Stomach (tissue), 19 donors: ENCODE measurements at places on chromosomes 6 and 20. TPM values are rescaled to one million over a fixed set of nuclear protein-coding genes. Genes with fewer than 3 reads are reported as not detected.

Gene CCN6
- polyA plus RNA-seq, result not detected

Gene MYL9
- 101 TPM for polyA plus RNA-seq

- DNase-seq, result peak; percentile 67
- H3K4me1 ChIP-seq, result peaks cover 9% of the 10 kb centered on the region
- no peak overlapping the region for H3K27ac ChIP-seq
- H3K36me3 ChIP-seq, result peaks cover 89% of the 10 kb centered on the region
- no peaks in the 10 kb centered on the region for H3K27me3 ChIP-seq
Observed at GRCh38 chr20:58698741-58699622, 6.4 kb downstream of the NPEPL1 start.

DNA sequence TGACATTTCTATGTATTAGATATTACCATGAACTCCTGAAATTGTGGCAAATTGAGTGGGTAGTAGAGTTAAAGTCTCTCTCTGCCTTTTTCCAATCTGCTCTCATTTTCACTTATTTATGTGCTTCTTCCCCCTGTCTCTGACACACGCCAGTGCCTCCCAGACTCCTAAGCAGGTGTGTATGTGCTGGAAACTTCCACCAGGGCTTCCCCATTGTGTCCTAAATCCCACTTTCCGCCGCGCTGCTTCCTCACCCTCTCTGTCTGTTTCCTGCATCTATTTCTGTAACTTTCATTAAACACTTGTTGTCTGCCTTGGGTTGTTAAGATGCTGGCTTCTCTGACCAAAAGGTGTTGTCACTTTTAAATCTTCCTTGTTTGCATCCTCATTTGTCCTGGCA lies 97.6 kb upstream of the HDGFL1 start:
- H3K36me3 ChIP-seq, result no peaks in the 10 kb centered on the region
- DNase-seq, result peak; percentile 12
- H3K27me3 ChIP-seq, result no peaks in the 10 kb centered on the region

DNA sequence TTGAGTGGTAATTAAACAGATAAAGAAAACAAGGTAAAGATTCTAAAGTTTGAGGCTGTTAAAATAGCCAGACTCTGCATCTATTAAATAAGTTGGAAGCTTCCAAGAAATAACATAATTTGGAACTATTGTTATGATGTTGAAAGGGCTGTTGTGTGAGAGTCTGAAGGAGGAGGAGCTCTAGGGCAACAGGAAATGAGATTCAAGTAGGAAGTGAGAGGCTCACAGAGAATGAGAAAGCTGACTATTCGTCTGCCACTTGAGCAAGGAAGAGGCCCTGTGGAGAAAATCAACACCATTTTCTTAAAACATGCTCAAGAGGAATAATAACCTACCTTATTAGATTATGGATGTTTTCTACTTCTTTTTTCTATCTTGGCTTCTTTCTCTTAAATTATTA lies 185.2 kb downstream of the SLC24A3 start:
- H3K4me3 ChIP-seq, result no peak overlapping the region
- H3K4me1 ChIP-seq, result no peaks in the 10 kb centered on the region
- H3K27ac ChIP-seq, result no peak overlapping the region

- no peaks in the 10 kb centered on the region for H3K36me3 ChIP-seq
- H3K27me3 ChIP-seq, result no peaks in the 10 kb centered on the region
- H3K4me3 ChIP-seq, result no peak overlapping the region
- peaks cover 6% of the 10 kb centered on the region for H3K4me1 ChIP-seq
Observed at GRCh38 chr6:125797120-125797885, 6.5 kb downstream of the NCOA7 start.

DNA sequence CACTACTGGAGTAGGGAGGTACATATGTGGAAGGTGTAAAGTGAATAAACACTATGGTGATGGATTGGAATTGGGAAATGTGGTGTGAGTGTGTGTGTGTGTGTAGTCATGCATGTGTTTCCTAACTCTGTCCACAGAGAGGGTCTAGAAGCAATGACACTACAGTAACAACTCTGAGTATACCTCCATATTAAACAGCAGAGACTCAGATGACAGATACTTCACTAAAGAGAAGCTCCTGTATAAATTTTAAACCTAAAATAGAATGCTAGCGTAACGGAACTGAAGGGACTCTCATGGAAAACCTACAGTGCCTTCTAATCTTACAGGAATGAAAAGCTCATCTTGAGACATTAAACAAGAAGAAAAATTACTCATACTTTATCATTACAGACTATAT lies 150.5 kb downstream of the SLC16A10 start:
- no peak overlapping the region for H3K27ac ChIP-seq
- DNase-seq, result no peak
- H3K27me3 ChIP-seq, result no peaks in the 10 kb centered on the region
- H3K36me3 ChIP-seq, result no peaks in the 10 kb centered on the region

DNA sequence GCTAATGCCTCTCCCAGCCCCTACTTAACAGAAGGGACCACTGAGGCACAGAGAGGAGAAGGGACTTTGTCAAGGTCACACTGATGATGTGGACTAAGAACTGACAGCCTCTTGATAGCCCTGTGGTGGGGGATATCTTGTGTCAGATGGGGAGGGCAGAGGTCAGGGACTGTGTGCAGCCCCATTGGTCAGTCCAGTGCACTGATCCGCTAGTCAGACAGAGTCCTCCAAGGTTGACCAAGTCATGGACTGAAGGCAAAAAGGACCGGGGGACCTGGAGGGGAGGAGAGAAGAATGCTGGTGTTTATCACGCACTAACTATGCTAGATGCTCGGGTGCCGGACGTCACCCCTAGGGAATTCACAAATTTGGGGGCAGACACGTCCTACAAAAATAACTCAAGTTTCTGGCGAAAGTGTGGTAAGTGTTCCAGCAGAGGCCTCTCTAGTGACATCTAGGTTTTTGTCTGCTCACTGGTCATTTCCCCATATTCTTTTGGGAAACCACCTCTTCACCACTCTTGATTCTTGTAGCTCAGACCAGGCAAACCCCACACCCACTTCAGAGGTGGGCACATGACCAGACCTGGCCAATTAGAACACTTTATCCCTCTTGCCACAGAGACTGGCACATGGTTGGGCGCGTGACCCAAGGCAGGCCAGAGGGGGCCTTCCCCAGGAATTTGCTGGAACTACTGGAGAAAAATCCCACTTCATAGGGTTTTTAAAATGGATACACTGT lies 21.0 kb downstream of the TCF15 start:
- no peak overlapping the region for H3K27ac ChIP-seq
- no peaks in the 10 kb centered on the region for H3K36me3 ChIP-seq
- H3K4me1 ChIP-seq, result no peaks in the 10 kb centered on the region
- H3K27me3 ChIP-seq, result no peaks in the 10 kb centered on the region

GRCh38 chr20:9402141-9402540 lies 112.2 kb upstream of the LAMP5 start:
- H3K4me1 ChIP-seq, result no peaks in the 10 kb centered on the region
- no peak overlapping the region for H3K27ac ChIP-seq
- no peak for DNase-seq
- peaks cover 3% of the 10 kb centered on the region for H3K36me3 ChIP-seq

DNA sequence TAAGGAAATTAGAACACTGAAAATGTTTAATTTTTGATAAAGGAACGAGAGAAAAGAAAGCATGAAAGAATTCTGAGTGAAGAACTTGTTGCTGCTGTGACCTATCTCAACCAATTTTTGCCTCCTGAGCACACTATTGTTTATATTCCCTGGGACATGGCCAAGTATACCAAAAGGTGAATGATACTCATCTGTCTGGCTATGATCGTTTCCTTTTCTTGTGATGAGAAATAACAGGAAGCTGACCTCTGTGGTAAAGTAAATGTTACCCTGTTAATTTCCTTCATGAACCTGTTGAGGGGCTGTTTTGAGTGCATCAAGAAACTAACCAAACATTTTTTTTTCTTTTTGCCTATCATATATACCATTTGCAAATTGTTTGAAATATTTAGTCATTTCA lies 69.1 kb downstream of the FIG4 start:
- no peaks in the 10 kb centered on the region for H3K36me3 ChIP-seq
- H3K4me3 ChIP-seq, result no peak overlapping the region

- no peak overlapping the region for H3K4me3 ChIP-seq
- H3K36me3 ChIP-seq, result no peaks in the 10 kb centered on the region
- H3K27ac ChIP-seq, result no peak overlapping the region
- no peak for DNase-seq
Observed at GRCh38 chr6:124901084-124901483, 61.2 kb upstream of the RNF217 start.

DNA sequence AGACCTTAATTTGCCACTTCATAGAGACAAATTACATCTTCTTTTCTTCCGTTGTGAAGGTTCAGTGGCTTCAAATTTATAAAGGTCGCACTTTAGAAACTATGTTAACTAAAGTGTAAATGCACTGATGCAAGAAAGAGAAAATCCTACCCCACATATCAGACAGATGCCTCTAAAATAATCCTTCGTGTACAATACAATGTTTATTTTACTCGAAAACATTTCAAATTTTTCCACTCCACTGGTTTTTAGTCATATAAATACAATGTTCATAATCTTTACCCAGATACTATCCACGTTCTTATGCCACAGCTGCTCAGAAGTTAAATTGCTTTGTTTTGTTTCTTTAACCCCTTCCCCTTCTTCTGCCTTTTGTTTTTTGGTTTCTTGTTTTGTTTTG lies 140.3 kb upstream of the LAMP5 start:
- DNase-seq, result no peak
- H3K4me1 ChIP-seq, result peaks cover 6% of the 10 kb centered on the region
- no peaks in the 10 kb centered on the region for H3K27me3 ChIP-seq
- H3K27ac ChIP-seq, result no peak overlapping the region
- H3K36me3 ChIP-seq, result no peaks in the 10 kb centered on the region
- H3K4me3 ChIP-seq, result no peak overlapping the region

DNA sequence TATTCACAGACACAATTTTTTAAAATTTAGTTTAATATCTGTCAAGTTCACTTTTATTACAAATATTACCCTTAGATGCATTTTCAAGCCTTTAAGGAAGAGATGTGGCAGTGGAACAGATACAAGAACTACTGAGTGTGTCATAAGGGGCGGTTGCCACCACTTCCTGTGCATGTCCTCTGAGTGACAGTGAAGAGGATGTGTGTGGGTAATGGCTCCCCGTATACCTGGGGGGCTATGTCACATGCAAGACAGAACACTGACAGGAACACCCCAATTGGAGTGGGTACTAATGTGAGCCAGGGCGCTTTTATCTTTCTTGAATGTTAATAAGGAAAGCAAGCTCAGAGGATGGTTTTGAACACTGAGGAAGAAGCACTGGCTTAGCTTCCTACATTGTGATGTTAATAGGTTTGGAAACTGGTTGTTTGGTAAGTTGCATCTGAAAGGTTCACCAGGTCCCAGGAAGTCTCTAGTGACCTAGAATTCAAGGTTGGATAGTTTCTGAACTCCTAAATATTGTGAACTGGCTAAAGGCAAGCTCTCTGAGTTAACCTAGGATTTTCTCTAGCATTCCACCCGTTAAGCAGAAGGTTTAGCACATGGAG lies 83.4 kb upstream of the ASF1A start:
- H3K27ac ChIP-seq, result no peak overlapping the region
- peaks cover 9% of the 10 kb centered on the region for H3K36me3 ChIP-seq
- no peaks in the 10 kb centered on the region for H3K27me3 ChIP-seq
- H3K4me1 ChIP-seq, result no peaks in the 10 kb centered on the region

DNA sequence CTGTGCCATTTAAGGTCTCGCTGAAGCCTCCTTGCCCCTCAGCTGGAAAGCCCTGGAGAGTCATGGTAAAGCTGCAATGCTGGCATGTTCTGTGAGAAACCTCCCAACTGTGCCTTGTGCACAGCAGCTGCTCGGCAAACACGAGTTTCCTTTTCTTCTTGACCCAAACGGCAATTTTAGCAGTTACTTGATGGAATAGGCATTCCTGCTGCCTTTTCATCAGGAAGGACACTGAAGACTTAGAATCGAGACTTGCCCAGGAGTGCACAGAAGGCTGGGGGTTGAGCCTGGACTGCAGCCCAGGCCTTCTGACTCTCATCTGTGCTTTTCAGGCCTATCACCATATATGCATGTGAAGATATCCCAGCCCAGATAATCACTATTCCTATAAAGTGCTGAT lies 28.7 kb upstream of the CLDN20 start:
- no peak overlapping the region for H3K4me3 ChIP-seq
- no peak overlapping the region for H3K27ac ChIP-seq
- no peaks in the 10 kb centered on the region for H3K36me3 ChIP-seq

GRCh38 chr6:69719602-69720193 lies 77.1 kb downstream of the LMBRD1 start:
- no peak overlapping the region for H3K4me3 ChIP-seq
- H3K36me3 ChIP-seq, result peaks cover 54% of the 10 kb centered on the region
- H3K4me1 ChIP-seq, result no peaks in the 10 kb centered on the region
- H3K27me3 ChIP-seq, result no peaks in the 10 kb centered on the region

DNA sequence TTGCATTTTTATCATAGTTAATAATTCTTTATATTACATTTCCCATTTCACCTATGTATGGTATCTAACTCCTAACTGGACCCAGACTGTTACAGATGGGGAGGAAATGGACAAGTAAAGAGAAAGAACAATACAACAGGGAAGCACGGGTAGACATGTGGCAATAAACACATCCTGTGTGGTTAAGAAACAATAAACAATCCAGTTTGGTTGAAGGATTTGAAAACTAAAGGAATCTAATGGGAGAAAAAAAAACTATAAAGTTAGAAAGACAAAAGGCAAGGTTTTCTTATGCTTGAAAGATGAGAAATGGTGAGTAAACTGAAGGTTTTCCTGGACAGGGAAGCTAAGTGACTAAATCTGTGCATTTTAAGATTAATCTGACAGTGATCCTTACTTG lies 34.9 kb upstream of the ALDH8A1 start:
- H3K36me3 ChIP-seq, result peaks cover 55% of the 10 kb centered on the region
- H3K27ac ChIP-seq, result no peak overlapping the region
- H3K4me3 ChIP-seq, result no peak overlapping the region

- peaks cover 97% of the 10 kb centered on the region for H3K36me3 ChIP-seq
- H3K4me1 ChIP-seq, result peaks cover 50% of the 10 kb centered on the region
- no peak overlapping the region for H3K27ac ChIP-seq
- no peak for DNase-seq
- no peaks in the 10 kb centered on the region for H3K27me3 ChIP-seq
Observed at GRCh38 chr20:34531608-34532265, 15.5 kb downstream of the DYNLRB1 start.

DNA sequence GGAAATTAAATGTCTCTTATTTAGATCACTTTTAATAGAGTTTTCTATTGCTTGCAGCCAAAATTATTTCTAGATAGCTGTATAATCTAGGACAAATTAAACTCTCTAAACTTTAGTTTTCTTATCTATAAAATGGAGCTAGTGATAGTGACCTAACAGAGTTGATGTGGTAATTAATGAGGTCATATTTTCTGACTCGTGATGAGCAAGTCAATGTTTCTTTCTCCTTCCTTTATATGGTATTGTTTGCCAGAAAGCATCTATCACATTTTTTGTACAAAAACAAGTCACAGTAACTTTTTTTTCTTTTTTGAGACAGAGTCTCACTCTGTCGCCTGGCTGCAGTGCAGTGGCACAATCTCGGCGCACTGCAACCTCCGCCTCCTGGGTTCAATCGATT lies 267.7 kb downstream of the FARS2 start:
- no peaks in the 10 kb centered on the region for H3K36me3 ChIP-seq
- DNase-seq, result no peak
- H3K27me3 ChIP-seq, result no peaks in the 10 kb centered on the region
- no peak overlapping the region for H3K27ac ChIP-seq
- H3K4me3 ChIP-seq, result no peak overlapping the region
- H3K4me1 ChIP-seq, result no peaks in the 10 kb centered on the region
